ENCODE measurements at places on chromosomes 11 and 22.

- DNase-seq, result no peak
Observed at GRCh38 chr22:30714062-30714461, 19.4 kb downstream of the OSBP2 start.

- DNase-seq, result no peak
Observed at GRCh38 chr11:117875382-117876058, 938 bp downstream of the FXYD6 start.

- no peak for DNase-seq
Observed at GRCh38 chr11:57899378-57899777, 124.3 kb upstream of the OR9Q1 start.

DNA sequence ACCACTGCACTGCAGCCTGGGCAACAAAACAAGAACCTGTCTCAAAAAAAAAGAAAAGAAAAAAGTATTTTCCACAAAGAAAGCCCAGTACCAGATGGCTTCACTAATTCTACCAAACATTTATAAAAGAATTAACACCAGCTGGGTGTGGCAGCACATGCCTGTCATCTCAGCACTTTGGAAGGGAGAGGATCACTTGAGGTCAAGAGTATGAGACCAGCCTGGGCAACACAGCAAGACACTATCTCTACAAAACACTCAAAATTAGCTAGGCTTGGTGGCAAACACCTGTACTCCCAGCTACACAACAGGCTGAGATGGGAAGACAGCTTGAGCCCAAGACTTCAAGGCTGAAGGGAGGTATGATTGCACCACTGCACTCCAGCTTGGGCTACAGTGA, 20.1 kb downstream of the RSF1 start:
- DNase-seq, result no peak

DNA sequence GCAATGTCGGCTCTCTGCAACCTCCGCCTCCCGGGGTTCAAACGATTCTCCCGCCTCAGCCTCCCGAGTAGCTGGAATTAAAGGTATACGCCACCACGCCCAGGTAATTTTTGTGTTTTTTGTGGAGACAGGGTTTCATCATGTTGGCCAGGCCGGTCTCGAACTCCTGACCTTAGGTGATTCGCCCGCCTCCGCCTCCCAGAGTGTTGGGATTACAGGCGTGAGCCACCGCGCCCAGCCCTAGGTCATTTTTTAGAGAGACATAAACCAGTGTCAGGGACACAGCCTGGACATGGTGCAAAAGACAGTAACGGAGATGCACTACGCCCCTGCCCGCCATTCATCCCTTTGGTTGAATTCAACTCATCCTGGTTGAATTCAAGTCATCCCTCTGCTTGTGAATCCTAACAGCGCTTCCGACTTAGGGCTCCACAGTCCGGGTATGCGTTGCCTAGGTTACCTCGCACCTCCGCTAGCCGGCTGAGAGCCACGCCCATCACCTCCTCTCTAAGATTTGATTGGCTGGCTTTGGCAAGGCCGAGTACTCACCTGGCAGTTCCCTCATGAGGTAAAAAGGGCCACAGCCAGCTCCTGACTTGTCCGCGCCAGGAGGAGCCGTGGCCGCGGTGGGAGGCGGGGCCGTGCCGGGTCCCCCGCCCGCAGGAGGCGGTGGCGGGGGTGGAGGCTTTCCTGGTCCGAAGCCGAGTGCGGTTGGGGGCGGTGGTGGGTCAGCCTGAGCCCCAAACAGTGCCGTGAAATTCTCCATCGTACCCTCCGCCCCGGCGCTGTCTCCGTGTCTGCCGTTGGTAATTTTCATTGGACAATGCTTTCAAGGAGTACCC, at the start of gene MED19:
MED19 (minus strand) TSS at position 802 of the 842 bp plus-strand sequence; CDS start at position 766, 36 bp downstream.
- peak; percentile 58 for DNase-seq
